ENCODE measurements at places on chromosomes 16 and 17. TPM values are rescaled to one million over a fixed set of nuclear protein-coding genes. Genes with fewer than 3 reads are reported as not detected.

DNA sequence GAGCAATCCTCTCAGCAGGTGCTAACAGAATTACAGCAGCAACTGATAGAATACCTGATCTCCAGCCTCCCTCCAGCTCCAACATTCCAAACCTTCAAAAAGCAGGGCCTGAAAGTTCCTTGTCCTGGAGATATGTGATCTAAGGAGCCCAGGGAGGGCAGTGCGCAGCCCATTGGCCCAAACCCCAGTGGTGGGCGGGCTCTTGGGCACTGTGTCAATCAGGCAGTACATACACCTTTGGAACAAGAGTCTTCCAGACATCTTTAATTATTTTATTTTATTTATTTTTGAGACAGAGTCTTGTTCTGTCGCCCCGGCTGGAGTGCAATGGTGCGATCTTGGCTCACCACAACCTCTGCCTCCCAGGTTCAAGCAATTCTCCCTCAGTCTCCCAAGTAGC, 24.2 kb downstream of the SLC12A3 start:
- no peak for DNase-seq

FBXL16 gene
- 3.5 TPM for total RNA-seq

AANAT gene
- total RNA-seq, result 0.94 TPM

PSMB3 gene
- 109 TPM for total RNA-seq

DNA sequence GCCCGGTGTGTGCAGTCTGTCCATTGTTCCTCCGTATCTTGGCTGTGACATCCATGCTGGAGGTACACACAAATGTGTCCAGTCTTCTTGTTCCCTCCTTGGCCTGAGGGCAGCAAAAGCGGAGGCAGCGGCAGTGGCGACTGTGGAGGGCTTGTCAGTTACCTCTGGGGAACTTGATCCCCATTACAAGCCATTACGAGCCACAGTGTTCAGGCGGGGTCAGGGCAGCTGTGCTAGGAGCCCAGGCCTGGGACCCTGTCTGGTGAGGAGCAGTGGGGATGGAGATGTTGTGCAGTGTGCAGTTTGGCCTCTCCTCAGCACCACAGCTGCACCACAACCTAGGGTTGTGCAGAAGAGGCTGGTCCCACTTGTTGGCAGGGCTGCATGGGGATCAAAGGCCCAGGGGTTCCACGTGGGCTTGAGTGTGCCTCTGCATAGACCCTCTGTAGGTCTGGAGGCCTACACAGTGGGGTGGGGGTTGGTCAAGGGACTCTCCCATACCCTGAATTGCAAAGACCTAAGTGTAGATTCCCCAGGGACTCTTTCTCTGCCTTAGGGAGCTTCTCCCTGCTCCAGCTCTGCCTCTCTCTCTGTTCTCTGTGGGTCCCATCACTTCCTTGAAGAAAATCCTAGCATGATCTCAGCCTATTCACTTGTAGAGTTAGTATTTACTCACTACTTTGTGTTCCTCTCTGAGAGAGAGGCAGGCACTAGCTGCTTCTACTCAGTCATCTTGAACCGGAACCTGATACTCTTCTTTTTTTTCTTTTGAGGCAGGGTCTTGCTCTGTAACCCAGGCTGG, 58.8 kb downstream of the SLFN11 start:
- peak; percentile 16 for DNase-seq

- no peak for DNase-seq
Observed at GRCh38 chr16:58264961-58265479, 29.8 kb downstream of the PRSS54 start.

PIPOX gene
- total RNA-seq, result 15.0 TPM

- DNase-seq, result no peak
Observed at GRCh38 chr17:27547301-27547683, 83.7 kb upstream of the LGALS9 start.

Measured in B cell (primary cell).